ENCODE measurements at places on chromosomes 5 and 9. TPM values are rescaled to one million over a fixed set of nuclear protein-coding genes. Genes with fewer than 3 reads are reported as not detected.

Gene SPEF2
- 0.63 TPM for total RNA-seq

Gene CCDC180
- 0.32 TPM for total RNA-seq

Gene TXNDC8
- not detected for total RNA-seq

Gene RMND5B
- total RNA-seq: 47.1 TPM

Gene SLC34A1
- total RNA-seq: not detected

Gene LIFR
- total RNA-seq: 50.7 TPM

Gene TIMD4
- total RNA-seq: not detected

Gene PLPP7
- 1.8 TPM for total RNA-seq

Gene DPP7
- 85.8 TPM for total RNA-seq

Gene NR4A3
- 0.19 TPM for total RNA-seq

Gene KCNMB1
- not detected for total RNA-seq

Gene SHOC1
- not detected for total RNA-seq
